A375 (cell line): ENCODE measurements at places on chromosomes 5 and 9. TPM values are rescaled to one million over a fixed set of nuclear protein-coding genes. Genes with fewer than 3 reads are reported as not detected.

TPPP gene
- total RNA-seq: 0.11 and 0.30 TPM in 2 replicates

MARCOL gene
- total RNA-seq: not detected in 2 replicates

BTNL9 gene
- 1.2 and 1.6 TPM in 2 replicates for total RNA-seq

LRRC19 gene
- not detected in 2 replicates for total RNA-seq

NUTM2G gene
- not detected in 2 replicates for total RNA-seq

SELENOP gene
- 0.49 TPM in 1 of 2 replicates, not detected in the other for total RNA-seq

MEGF10 gene
- total RNA-seq: 0.91 and 2.0 TPM in 2 replicates

ADCY2 gene
- total RNA-seq: 0.69 TPM in 1 of 2 replicates, not detected in the other

PTGER4 gene
- total RNA-seq: 2.3 and 3.3 TPM in 2 replicates

GGTA1 gene
- not detected in 2 replicates for total RNA-seq

FYB1 gene
- total RNA-seq: 1.0 and 2.4 TPM in 2 replicates

GABBR2 gene
- total RNA-seq: not detected in 2 replicates

MYMK gene
- total RNA-seq: not detected in 2 replicates

SV2C gene
- not detected in 2 replicates for total RNA-seq

ELAVL2 gene
- 2.0 and 2.3 TPM in 2 replicates for total RNA-seq

SLC34A1 gene
- total RNA-seq: 0.34 and 0.61 TPM in 2 replicates

DPYSL3 gene
- total RNA-seq: 30.1 and 33.1 TPM in 2 replicates

AK1 gene
- total RNA-seq: 56.5 and 58.5 TPM in 2 replicates
